ENCODE measurements at places on chromosomes 3 and 15.

- no peak for DNase-seq
These were observed 206.4 kb downstream of the NAALADL2 start for GRCh38 chr3:175065497-175065896.

GRCh38 chr3:25493786-25494185 lies 65.7 kb downstream of the RARB start:
- no peak for DNase-seq

DNA sequence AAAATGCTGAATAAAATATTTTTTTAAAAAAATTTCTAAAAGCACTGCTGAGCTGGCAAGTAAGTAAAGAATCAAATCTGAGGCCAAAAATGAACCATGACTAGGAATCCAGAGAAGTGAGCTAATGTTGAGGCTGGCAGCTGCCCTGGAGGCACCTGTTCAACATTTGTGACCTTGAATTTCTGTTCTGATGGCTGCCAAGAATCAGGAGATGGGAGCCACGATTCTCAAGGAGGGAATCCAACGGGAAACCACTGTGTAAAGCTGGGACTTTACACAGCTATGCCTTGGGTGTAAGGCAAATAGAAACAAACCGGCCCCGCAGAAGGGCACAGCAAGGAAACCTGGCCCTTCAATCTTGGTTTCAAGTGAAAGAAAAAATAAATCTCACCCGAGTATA lies 22.7 kb downstream of the HEG1 start:
- DNase-seq = no peak

- no peak for DNase-seq
These were observed 196.5 kb downstream of the NR1D2 start for GRCh38 chr3:24141548-24141947.

GRCh38 chr15:57735431-57735830 lies 28.9 kb downstream of the POLR2M start:
- DNase-seq = no peak

GRCh38 chr15:69206079-69206478 lies 45.6 kb downstream of the GLCE start:
- no peak for DNase-seq

DNA sequence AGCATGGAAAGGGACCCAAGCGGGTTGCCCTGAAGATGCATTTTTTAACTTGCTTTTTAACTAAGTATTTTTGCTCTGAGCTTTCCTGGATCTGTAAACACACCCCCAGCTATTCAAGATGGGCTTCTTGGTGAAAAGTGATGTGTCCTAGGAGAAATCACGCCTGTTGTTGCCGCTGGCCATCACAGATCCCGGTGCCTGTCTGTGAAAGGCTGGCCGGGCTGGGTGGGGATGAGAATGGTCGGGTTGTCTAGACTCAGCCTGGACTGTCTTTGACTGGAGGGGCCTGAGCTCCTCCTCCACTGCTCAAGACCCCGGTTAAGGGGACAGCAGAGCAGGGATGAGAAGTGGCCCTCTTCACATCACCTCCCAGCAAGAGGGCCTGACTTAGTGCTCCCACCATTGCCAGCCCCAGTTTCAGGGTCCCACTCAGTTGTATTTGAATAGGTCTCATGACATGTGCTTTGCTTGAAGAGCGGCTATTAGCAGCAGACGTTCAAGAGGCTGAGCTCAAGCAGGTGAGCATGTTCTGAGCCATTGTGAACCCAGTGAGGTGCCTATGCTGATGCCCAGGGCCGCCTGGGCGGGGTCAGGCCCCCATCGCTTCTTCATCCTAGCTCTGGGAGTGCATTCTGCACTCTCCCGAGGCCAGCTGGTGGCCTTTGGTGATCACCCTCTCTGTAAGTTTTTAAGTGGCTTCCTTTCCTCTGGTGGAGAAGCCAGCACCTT lies 79.9 kb downstream of the IGF1R start:
- no peak for DNase-seq

GRCh38 chr3:194773771-194774455 lies 88.2 kb downstream of the FAM43A start:
- no peak for DNase-seq

- no peak for DNase-seq
These were observed 90.8 kb upstream of the FGF12 start for GRCh38 chr3:192818126-192818525.

DNA sequence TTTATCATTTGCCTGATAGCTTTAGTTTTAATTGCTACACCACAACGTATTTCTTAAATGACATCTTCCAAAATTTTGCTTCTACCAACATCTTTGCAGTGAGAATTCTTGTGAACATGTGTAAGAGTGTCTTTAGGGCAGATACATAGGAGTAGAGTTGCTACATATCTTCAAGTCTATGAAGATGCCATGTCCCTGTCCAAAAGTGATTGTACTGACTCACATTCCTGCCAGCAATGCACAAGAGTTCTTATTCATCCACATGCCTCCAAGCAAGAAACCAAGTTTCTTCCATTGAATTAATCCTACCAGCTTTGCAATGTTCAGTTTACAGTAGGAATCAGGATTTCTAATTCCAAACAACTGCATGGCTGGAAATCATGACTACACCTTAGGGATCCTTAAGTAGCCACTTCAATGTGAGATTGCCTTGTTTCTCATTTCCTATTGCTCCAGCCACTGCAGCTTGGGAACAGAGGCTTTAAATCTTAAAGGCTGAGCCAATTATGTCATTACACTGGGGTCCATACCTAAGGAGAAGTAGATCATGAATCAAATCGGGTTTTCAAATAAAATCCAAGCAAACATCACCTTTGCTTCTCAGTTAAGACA lies 44.5 kb downstream of the BCL2L10 start:
- no peak for DNase-seq

DNA sequence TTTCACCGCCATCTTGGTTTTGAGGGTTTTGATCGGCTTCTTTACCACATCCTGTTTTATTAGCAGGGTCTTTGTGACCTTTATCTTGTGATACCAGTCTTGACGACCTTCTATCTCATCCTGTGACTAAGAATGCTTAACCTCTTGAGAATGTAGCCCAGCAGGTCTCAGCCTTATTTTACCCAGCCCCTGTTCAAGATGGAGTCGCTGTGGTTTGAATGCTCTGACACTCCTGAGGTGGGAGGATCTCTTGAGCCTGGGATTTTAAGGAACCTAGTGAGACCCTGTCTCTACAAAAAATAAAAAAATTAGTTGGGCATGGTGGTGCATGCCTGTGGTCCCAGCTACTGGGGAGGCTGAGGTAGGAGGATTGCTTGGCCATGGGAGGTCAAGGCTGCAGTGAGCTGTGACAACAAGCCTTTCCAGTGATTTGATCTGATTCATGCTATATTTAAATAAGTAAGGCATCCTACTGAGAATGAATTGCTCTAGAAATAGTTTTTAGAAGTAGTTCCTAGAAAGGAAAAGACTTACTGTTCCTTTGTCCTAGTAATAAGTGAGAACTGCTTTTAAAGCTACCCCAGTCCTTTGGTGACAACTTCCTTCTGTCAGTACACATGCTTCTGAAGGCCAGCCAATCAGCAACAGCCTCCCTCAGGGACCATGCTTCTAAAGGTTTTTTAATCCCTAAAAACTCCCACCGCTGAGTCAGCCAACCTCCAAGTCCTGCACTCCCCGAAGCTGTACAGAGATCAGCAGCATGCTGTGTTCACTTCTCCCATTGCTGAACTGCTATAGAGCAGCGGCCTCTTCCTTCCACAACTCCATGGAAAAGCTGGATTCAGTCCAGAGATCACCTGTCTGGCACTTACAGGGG lies 9.1 kb upstream of the CEMIP start:
- DNase-seq = no peak

GRCh38 chr3:194690501-194691372 lies 5.1 kb downstream of the FAM43A start:
- no peak for DNase-seq

- no peak for DNase-seq
These were observed 57.2 kb upstream of the ZBTB38 start for GRCh38 chr3:141311170-141311495.

DNA sequence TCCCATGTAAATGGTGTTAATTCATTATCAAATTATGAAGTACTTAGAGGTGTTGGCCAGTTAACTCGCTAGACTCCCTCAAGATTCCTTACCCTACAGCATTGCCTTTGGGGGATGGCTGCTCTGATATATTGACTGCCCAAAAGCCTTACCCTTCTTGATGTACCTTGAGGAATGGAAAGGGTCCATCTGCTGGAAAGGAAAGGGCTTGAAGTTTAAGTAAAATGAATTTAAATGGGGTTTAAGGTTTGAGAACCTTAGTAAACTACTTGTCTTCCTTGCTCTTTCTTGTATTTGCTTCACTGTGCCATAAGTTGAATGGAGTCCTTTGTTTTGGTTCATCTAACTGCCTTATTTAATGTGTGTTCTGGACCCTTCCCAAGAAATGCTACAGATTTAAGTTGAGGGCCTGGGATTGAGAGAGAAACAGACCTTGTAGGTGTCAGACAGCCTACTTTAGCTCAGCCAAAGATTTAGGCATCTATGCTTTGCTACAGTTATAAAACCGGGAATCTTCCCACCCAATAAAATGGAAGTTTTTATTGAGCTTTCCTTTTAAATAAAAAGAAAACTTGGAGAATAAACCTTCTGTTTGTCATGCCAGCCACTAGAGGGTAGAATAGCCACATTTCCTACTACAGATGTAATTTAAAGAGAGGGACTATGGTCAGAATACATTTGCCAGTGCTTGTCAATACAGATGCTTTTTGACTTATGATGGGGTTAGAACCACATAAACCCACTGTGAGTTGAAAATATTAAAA lies 25.3 kb downstream of the CMSS1 start:
- no peak for DNase-seq

- DNase-seq = no peak
These were observed 78.4 kb downstream of the THRB start for GRCh38 chr3:24416224-24416623.

GRCh38 chr15:101187820-101188636 lies 63.8 kb downstream of the CHSY1 start:
- no peak for DNase-seq

- DNase-seq = no peak
These were observed 22.7 kb upstream of the LCTL start for GRCh38 chr15:66588537-66588936.

DNA sequence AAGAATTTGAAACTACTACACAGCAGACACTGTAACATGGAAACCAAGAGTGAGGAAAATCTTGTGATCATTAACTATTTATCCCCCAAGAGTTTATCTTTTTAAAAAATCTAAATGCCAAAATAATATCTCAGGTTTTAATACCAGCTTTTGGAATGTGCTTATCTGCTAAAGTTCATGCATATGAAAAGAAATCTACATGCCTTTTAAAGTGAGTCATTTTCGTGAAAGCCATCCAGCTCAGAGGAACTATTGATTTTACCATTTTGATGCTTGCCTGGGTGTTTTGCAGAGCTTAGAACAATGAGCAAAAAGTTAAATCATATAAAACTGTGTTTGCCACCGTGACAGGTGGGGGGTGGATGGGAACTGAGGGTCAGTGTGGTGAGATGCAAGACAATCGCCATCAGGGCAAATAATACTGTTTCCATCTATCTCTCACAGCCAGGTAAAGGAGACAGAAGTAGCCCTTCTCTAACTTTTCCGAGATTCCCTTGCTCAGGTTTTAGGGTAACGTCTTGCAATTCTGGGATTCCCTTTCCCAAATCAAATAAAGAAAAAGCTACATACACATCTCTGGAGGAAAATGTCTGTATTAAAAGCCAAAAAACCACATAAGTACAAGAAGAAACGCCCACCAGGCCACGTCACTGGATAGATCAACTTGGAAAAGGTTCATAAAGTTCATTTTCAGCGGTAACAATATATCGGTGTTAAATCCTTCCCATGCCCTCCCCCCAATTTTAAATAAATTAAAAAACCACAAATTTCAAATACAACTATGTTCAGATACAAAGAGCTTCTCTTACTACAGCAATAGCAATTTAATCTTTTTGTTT lies 2.0 kb downstream of the TMEM158 start:
- DNase-seq = no peak

DNA sequence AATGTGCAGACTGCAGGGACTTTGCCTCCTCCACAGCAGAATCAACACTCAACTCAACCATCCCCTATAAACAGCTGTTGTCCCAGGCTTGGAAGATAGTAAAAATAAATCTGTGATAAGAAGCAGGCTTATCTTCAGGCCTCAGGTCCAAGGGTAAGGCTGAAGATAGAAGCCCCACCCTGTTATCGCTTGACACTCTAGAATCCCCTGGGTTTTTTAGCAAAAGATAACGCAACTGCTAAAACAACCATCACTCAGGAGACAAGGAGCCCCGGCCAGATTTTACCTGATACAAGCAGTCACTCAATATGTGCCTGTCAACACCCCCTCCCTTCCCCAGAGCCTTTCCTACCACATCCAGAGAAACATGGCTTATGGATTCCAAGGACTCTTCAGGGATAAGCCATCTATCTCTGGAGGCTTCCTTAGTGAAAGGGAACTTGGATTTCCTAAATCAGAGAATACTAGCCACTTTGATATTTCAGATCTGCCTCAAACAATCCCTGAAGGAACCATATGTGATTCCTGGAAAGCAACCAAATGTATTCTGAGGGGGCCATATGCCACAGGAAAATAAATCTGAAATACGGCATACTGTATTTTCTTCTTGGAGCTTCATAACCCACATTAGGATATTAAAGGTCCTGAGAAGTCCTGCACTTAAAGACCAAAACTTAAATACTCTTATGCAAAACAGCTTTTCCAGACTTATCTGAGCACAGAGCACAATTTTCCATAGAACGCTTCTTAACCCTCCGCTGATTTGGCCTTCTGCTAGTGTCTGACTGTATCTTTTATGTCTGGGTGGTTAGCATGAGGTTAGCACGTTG lies 60.4 kb downstream of the LYZL4 start:
- no peak for DNase-seq

- DNase-seq = no peak
These were observed 140.0 kb upstream of the KLHL25 start for GRCh38 chr15:85934691-85935090.

- DNase-seq = no peak
These were observed 6.1 kb downstream of the PEAK1 start for GRCh38 chr15:77413699-77414349.

DNA sequence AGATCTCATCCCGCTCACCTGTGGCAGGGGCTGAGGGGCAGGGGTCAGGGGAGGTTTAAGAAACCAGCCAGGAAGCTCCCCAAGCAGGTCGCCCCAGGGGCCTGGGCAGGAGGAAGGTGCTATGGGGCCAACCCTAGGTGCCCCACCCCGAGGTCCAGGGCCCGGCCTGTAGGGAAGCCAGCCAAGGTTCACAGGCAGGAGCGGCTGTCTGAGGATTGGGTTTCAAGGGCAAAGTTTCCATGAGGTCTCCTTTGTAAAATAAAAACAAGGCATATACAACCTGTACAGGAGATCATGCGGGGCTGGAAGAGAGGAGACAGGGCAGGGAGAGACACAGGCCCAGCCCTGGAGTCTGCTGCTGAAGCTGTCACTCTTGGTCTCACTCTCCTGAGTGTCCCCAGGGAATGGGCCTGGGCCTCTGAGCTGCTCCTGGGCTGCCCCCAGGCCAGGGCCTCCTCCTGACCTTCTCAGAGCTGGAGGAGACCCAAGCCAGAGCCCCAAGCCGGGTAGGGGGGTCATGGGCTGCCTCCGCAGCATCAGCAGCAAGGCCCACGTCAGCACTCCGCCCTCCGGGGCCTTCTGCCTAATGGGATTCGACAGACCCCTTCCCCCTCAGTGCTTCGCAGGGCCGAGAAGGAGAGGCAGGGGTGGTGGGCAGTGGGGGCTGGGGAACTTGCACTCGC lies 5.5 kb downstream of the CPLX3 start:
- no peak for DNase-seq

GRCh38 chr3:9130345-9131305 lies 118.8 kb downstream of the SRGAP3 start:
- no peak for DNase-seq

All from stimulated activated CD8-positive, alpha-beta memory T cell treated with anti-CD3 and anti-CD28 coated beads, Interleukin-7, amount 100 ng/mL, for 4 hours (primary cell).